ENCODE measurements at places on chromosomes 3 and 15.

DNA sequence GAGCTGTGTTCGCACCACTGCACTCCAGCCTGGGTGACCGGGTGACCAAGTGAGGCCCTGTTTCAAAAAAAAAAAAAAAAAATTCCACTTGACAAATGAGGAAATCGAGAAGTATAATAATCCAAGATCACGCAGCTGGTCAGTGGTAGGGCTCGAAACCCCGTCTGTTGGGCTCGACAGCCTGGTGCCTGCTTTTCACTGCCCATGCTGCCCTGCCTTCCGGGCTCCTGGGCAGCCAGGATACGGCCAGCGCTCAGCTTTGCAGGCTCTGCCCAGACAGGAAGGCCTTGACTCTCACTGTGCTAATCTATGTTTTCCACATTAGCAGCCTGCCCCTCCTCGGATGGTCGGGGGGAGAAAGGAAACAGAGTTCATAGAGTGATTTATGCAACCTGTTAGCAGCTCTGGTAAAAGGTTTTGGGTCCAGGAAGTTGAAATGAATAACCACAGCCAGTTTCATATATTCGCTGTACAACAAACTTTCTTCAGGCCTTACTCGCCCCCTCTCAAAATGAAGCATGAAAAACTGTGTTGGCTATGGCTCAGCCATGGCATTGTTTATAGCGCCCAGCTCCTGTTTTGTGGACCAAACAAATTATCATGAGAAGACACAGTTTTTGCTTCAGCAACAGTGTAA lies 108.8 kb downstream of the XXYLT1 start:
- no peak for DNase-seq

DNA sequence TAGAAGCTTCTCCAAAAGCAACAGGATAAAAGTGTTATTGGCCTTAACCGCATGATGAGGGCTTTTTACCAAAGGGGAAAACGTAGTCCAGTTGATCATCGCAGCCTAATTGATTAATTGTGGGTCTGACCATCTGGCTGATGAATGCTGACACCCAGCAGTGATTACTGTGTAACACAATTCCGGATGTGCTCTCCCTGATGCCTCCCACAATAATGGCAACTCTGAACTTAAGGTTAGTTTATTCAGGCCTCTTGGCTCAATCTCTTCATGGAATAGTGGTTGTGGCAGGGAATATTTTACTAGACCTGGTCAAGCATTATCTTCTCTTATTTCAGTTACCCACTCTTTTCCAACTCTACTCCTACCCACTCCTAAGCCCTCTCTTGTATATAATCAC lies 332.9 kb downstream of the TIGIT start:
- DNase-seq = no peak

DNA sequence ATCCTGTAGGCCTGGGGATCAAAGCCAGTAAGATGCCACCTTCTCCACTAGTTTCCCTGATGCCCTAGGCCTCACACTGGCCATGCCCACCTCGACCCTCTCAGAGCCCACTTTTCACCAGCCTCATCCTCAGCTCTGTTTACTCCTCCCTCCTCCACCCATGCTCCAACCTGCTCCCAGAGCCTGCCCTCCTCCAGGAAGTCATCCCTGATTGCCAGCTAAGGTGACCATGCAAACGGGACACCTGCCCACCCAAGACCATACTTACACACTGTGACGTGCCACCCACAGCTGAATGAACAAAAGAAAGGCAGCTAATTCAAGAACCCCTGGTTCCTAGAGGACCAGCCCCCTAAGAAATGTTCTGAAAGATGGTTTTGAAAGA lies 9.1 kb downstream of the PLCD1 start:
- no peak for DNase-seq

DNA sequence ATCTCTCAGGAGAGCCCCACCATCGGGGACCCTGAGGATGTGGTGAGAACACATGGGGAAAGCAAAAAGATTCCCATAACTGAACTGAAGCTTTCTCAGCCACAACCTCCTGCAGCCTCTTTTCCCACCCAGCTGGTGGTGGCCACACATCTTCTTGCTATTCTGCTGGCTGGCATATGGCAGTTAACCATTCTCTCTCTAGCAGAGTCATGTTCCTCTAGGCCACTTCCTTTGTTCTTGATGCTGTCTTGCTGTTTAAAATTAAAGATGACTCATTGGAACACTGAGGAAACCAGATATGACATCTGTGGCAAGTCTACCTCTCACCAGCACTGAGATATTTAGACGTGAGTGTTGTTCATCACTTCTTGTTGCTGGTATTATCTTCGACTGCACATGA lies 180.3 kb upstream of the ROBO2 start:
- no peak for DNase-seq

GRCh38 chr3:76789237-76789636 lies 250.7 kb upstream of the ROBO2 start:
- DNase-seq = no peak

DNA sequence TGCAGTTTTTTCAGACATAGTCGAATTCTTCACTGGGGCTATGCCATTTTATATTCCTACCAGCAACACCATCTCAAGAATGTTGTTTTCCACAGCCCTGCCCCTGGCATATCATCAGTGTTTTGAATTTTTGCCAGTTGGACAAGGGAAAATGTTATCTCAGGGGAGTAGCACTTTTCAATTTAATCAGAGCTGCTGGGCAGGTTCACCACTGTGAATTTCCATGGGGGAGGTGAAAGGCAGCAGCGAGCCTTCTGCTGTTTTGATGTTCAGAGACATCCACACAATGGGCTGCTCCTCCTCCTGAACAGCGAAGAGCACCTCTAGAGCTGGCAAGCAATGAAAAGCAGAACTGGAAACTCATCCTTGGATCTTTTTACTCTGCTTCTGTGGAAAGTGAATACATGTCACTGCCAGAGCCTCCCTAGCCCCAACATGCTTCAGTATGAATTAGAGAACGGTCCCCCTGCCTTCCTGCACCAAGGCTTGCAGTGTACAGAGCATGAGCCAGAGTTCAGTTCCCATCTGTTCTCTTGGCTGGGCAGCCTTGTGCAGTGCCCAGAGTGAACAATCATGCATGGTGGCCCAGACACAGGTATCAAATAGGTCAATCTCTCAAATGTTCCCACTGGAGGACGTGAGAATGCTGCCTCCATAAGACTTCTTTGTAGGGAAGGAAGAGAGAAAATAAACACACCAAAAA lies 56.1 kb upstream of the RAD18 start:
- DNase-seq = no peak

DNA sequence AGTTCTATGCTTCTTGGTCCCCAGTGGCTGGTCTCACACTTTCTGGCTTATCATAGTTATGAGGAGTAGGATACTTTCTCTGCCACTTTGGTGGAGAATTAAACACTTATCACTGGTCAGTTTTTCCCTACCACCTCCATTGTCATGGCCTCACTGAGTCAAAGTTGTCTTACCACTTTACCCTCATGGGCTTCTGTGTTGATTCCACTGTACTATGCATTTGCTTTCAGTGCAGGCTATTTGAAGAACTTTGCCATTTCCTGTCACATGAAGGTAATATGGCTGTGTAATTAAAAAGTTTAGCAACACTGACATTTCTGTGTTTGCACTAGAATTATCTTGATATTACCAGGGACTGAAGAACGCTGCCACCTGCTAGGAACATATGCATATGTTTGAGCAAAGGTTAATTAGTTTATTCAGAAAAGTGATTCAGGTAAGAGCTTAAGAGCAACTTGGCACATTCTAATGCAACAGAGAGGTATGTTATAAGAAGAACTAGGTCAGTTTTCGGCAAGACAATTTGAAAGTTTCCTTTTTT lies 377.3 kb downstream of the PDCD6IP start:
- no peak for DNase-seq

DNA sequence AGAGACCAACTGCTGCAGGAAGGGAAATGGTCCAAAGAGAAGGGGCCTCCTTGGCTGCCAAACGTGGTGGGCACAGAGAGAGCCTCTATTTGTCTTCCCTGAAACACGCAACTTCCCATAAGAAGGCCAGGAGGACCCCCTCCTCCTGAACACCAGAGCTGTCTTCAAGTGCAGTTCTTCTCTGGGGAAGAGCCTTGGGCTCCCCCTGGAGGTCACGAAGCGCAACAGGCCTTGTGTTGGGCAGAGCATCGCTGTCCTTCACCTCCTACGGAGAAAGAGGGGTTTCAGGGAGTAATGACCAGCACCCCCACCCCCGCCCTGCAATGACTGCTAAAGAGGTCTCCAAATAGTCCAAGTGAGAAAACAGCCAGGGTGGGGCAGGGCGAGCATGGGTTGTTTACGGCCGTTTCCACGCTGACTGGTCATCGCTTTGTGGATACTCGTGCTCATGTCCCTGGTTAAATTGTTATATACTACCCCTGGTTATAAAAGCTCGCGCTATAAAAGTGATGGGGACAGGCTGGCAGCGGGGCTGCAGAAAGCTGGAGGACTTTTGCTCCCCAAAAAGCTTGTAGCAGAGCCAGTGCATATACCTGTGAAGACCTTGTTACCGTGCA lies 397.5 kb upstream of the ATP10A start:
- DNase-seq = peak; percentile 1

DNA sequence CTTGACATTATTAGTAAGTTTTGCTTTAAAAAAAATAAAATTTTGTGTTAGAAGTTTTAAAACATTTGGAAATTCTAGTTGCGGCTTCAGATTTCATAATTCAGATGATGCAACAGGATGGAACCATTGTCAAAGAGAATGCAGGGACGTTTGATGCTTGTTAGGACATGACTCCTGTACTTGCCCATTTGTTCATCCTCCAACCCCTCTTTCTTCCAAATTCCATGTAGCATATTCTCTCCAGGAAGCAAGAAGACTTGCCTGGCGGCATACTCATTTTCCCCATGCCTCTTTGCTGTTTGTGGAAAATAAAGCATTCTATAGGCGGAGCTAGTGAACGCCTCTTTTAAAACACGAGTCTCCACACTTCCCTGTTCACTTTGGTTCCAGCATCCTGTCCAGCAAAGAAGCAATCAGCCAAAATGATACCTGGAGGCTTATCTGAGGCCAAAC lies at the start of gene CSTA:
Gene CSTA, plus strand, starts transcription at position 378 of the 453 bp plus-strand sequence. Its CDS starts 45 bp downstream, at position 423.
- no peak for DNase-seq

DNA sequence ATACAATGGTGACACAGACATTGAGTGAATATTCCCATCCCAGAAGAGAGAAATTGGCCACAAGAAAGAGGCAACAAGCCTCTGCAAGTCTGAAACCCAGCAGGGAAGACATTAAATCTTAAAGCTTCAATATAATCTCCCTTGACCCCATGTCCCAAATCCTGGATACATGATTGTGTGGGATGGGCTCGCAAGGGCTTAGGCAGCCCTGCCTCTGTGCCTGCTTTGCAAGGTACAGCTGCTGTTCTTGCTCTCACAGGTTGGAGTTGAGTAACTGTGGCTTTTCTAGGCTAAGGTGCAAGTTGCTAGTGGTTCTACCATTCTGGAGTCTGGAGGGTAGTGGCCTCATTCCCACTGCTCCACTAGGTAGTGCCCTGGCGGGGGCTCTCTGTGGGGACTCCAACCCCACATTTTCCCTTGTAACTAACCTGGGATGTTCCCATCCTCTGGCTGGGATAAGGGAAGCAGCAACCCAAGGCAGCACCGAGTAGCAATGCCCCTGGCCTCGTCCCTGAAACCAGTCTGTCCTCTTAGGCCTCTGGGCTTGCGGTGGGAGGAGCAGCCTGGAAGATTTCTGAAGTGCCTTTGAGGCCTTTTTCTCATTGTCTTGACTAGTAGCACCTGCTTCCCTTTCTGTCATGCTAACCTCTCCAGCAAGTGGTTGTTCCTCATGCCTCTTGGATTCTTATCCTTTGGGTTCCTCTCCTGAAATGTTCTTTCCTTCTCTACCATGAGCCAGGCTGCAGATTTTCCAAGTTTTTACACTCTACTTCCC lies 90.0 kb downstream of the FAM174B start:
- no peak for DNase-seq

Data from A549 (cell line).